Activated CD4-positive, alpha-beta T cell treated with anti-CD3 and anti-CD28 coated beads for 48 hours (primary cell): ENCODE measurements at places on chromosomes 4 and X.

- no peak for DNase-seq
Measured at GRCh38 chrX:112654871-112655270, 24.9 kb downstream of the LHFPL1 start.

DNA sequence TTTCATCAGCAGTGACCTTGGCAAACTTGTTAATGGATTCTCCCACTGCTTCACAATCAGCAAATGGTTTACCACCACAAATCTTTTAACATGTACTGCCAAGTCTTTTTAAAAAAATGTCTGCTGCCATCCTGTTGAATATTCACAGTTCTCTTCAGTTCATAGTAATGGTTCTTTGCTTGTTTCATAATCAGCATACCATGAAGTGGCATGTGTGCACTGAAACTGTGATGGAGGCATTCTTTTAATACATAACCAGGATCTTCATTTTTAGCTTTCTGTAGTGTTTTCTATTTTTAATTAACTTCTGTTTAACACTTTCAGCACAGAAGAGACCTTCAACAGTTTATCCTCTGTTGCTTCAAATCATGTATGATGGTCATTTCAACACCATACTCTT is 230.1 kb upstream of the ARSJ start:
- no peak for DNase-seq

GRCh38 chr4:40325406-40326019 is 9.6 kb upstream of the CHRNA9 start:
- DNase-seq: peak; percentile 70

DNA sequence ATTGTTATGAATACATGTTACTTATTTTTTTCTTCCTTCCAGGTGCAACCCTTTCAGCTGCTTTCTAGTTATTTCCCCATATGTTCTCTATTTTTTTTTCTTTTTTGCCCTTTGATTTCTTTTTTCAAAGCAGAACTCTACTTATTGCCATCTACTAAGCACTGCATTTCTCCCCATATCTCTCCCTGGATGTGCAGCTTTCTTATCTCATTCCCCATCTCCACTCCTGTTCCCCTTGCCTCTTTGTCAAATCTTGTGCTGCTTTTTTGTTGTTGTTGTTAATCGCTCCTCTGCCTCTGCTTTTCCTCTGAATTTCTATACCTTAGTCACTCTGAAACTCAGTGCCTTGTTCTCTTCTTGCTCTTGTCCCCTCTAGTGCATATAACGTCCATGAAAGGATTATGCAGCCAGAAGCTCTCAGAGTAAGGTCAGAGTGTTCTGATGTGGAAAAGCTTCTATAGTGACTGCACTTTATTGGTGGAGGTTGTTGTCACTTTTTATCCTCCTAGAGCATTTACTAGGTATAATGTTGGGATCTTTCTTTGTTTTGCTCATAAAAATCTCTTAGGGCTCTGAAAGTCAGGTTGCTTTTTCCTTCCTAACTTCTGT is 51.1 kb upstream of the JADE1 start:
- no peak for DNase-seq

GRCh38 chrX:119885554-119886428 is 9.9 kb upstream of the AKAP14 start:
- peak; percentile 9 for DNase-seq

- no peak for DNase-seq
Measured at GRCh38 chr4:188037003-188037713, 41.6 kb downstream of the ZFP42 start.

- DNase-seq: no peak
Measured at GRCh38 chrX:47577901-47578300, 4.3 kb upstream of the TIMP1 start.

DNA sequence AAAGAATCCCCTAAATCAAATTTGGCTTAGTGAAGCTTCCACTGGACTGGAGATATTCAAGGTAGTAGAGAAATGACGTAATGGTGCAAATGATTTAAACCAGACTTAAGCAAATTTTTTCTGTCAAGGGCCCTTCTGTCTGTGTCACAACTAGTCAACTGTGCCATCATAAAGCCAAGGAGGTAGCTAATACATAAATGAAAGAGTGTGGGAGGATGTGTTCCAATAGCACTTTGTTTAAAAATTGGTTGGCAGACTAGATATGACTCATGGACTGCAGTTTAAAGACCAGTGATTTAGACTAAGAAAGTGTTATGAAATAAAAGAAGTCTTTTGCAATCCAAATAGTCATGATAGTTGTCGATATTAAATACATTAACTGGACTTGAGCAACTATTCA is 24.3 kb upstream of the TEX13C start:
- no peak for DNase-seq

DNA sequence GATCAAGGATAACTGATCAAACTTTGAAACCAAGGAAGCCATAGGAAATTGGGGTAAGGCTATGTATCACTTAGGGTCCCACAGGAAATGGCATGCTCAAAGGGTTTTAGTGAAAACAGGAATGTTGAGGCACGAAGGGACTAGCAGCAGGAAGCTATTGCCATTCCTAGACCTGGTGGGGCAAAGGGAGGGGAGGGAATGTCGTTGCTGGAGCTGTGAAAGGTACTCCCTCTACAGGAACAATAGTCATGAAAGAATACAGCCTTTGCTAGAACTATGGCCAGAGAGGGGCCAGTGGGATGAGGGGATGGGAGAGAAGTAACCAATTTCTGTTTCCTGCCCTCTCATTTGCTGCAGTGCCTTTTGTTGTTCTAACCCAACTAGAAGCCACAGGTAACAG is 11.9 kb downstream of the REPS2 start:
- DNase-seq: no peak

GRCh38 chr4:153115322-153116290 is 88.6 kb upstream of the TRIM2 start:
- peak; percentile 81 for DNase-seq

- DNase-seq: no peak
Measured at GRCh38 chr4:76767983-76768382, 130.0 kb downstream of the SOWAHB start.

DNA sequence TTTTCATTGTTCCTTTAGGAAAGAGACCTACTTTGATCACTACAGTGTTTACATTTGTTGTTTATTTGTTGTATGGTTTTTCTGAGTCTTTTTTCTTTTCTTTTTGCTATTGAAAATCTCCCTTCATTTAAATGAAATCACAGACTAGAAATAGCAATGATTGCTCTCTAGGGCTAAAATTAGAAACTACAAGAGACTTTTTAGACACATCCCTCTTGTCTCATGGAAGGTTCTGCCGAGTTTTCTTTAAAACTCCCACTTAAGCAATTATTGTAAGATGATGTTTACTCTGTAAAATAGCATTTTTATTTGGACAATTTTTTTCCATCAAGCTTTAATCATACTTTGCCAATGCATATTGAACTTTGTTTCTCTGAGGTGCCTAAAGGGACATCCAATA is 136.6 kb downstream of the PALLD start:
- DNase-seq: no peak

DNA sequence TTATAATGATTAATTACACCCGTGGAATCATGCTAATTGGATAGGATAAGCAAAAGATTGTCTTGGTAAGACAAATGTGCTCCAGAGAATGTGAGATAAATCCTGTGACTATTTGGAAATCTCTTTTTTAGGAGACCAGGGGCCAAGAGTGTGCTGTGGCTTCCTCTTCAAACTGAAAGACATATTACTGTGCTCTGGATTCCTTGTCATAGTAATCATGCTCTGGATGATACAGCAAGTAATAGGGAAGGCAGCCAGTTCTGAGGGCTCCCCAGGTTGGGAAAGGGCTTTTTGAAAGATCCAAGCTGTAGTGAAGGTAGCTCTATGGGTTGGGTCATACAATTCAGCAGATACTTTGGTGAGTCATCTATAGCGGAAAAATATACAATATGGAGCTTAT is 600.5 kb downstream of the PCDH18 start:
- no peak for DNase-seq

DNA sequence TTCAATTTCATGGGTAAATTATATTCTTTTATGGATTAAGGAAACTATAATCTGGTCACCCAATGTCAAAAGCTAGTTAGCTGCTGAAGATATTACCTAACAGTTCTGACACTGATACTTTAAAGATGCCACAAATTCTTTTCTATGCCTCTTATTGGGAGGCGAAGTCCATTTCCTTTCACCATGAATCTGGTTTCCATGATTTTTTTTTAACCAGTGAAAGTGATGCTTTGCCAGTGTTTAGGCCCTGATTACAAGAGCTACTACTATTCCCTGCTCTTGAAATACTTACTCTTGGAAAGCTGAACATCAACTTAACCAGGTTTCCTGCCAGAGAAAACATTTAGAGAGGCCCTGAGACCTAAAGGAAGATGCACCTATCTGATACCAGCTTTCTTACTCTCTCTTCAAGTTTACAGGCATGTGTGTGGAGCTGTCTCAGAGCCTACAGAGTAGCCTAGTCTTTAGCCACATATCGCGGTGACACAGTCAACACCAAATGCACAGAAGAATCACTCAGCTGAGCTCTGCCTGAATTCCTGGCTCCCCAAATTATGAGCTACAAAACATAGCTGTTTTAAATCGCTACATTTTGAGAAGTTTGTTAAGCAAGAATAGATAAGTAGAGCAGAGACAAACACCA is 1280.8 kb downstream of the PCDH7 start:
- DNase-seq: no peak

DNA sequence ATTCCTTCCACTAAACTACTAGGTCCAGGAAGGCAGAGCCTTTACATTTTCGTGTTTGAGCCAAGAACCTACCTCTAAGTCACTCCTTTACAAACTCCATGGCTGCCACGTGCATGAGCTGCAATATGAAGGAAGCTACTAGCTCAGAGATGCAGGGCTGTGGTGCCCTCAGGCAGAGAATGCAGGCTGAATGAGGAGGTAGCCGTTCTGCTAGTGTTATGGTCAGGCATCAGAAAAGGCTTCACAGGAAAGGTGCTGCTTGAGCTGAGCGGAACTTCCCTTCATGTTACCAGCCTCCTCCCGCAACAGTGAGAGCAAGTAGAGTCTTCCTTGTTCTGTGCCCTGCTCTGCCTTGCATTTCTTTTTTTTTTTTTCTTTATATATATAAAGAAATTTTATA is 148.3 kb upstream of the PACRGL start:
- DNase-seq: no peak

- DNase-seq: no peak
Measured at GRCh38 chrX:21700967-21701366, 42.8 kb upstream of the KLHL34 start.

DNA sequence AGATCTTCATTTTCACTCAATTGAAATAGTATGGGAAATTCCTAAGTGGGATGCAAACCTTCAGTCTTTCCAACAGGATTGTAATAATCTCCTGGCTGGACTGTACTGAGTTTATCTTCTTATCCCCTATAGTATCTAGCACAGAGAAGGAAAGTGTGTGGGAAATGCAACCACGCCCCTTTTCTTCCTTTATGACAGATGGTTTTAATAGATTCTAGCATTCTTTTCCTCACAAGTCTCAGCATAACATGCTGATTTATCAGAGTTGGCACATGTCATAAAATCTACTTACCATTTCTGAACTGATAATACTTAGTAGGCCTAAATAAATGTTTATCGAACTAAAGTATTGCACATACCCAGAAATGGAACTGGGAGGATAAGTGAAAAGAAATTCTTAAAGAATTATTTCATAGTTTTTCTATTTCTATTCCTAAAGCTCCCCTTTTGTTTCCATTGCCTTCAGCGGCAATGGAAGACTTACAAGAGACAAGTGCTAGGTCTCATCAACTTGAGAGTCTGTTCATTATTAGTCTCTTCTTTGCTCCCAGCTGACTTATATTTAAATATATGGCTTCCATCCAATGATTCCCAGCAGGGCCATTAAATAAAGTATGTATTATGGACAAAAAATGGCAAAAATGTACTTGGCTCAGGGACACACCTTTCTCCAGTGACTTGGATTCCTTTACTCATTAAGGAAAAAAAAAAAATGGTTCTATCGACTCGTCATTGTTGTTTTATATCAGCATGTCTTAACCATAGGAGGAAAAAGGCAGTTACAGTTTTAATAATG is 484.5 kb downstream of the IL1RAPL1 start:
- no peak for DNase-seq

GRCh38 chrX:155056471-155056870 is 14.5 kb downstream of the CMC4 start:
- no peak for DNase-seq

DNA sequence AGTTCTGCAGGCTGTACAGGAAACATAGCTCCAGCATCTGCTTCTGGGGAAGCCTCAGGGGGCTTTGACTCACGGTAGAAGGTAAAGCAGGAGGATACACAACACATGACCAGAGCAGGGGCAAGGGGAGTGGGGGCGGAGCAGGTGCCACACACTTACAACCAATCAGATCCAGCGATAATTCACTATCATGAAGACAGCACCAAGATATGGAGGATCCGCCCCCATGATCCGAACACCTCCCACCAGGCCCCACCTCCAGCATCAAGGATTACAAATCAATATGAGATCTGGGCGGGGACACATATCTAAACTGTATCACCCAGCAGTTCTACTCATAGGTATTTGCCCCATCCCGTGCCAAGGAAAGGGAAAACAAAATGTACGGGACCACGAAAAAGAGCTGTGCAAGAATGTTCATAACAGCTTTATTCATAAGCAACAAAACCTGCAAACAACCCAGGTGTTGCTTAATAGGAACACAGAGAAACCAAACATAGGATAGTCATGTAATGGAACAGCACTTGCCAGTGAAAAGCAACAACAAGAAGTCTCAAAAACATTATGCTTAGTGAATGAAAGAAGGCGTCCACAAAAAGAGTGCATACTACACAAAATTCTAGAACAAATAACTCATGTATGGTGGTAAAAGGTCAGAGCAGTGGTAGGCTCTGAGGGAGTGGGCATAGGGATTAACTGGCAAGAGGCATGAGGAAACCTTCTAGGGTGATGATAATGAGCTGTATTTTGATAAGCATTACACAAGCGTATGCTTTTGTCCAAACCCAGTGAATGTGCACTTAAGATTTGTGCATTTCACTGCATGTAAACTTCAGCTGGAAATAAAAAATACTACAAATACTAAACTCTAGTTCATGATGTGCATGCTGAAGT is 130.9 kb upstream of the FAM9B start:
- peak; percentile 12 for DNase-seq

GRCh38 chrX:2627272-2627867 is 63.7 kb upstream of the CD99 start:
- DNase-seq: peak; percentile 64
